ENCODE measurements at places on chromosomes 1 and 21. TPM values are rescaled to one million over a fixed set of nuclear protein-coding genes. Genes with fewer than 3 reads are reported as not detected.
A peak's percentile ranks its signal among the peaks of the same experiment; 100 is the strongest.

CCDC18 gene
- total RNA-seq = 1.4 TPM

HRNR gene
- not detected for total RNA-seq

USH2A gene
- not detected for total RNA-seq

FCMR gene
- total RNA-seq = 1.3 TPM

GRHL3 gene
- total RNA-seq = not detected

VWA1 gene
- total RNA-seq = 79.0 TPM

SNX7 gene
- 6.2 TPM for total RNA-seq

OR2G6 gene
- total RNA-seq = not detected

LRRC8B gene
- 4.2 TPM for total RNA-seq

S100A6 gene
- 336 TPM for total RNA-seq

FCN3 gene
- total RNA-seq = 13.2 TPM

ANGPTL3 gene
- total RNA-seq = not detected

PADI1 gene
- total RNA-seq = not detected

PLEKHA6 gene
- 4.9 TPM for total RNA-seq

MX1 gene
- total RNA-seq = 82.5 TPM

GRCh38 chr1:155083865-155084721 lies 5.5 kb downstream of the EFNA3 start:
- no peak for DNase-seq

DNA sequence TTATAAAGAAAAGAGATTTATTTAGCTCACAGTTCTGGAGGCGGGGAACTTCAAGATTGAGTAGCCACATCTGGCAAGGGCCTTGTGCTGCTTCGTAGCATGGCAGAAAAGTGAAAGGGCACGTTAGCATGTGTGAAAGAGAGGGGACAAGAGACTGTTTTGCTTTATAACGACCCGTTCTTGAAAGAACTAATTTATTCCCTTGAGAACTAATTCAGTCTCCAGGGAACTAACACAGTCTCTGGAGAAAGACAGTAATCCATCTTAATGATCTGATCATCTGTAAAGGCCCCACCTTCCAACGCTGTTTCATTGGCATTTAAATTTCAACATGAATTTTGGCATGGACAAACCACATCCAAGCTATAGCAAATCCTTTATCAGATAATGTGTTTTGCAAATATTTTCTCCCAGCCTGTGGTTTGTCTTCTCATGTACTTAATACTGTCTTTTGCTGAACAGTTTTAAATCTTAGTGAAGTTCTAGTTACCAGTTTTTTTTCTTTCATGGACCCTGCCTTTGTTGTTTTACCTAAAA lies 26.1 kb downstream of the MTR start:
- no peak for DNase-seq

DNA sequence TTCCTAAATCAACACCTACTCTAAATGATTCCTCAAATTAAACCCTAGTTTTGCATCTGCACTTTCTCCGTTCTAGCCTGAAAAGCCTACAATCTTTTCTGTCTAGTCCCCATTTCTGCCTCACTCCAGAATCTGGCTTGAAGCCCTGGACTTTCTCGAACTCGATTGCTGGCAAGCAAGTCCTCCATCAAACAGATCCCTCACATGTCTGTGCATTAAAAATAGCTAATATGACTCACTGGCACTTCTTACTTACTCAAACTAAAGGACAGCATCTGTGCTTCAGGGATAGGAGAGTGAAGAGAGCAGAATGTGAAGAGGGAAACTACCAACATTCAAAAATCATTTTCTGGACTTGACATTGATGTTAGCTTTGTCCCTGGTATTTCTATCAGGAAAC lies 51.8 kb upstream of the CXADR start:
- no peak for DNase-seq

GRCh38 chr1:221910222-221910621 lies 168.3 kb upstream of the DUSP10 start:
- DNase-seq = no peak

DNA sequence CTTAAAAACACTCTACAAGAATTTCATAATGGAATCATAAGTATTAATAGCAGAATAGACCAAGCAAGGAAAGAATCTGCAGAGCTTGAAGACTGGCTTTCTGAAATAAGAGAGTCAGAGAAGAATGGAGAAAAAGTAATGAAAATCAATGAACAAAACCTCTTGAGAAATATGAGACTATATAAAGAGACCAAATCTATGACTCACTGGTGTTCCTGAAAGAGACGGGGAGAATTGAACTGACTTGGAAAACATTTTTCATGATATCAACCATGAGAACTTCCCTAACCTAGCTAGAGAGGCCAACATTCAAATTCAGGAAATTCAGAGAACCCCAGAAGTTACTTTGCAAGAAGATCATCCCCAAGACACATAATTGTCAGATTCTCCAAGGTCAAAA lies 85.6 kb downstream of the GDAP2 start:
- DNase-seq = no peak

- no peak for DNase-seq
These were observed at the start of gene ACTL8 for GRCh38 chr1:17755120-17755519. ACTL8 (plus strand) TSS chr1:17755333; CDS start chr1:17823009, 67,676 bp downstream.

GRCh38 chr1:228008391-228009115 lies 1.8 kb downstream of the WNT3A start:
- no peak for DNase-seq

DNA sequence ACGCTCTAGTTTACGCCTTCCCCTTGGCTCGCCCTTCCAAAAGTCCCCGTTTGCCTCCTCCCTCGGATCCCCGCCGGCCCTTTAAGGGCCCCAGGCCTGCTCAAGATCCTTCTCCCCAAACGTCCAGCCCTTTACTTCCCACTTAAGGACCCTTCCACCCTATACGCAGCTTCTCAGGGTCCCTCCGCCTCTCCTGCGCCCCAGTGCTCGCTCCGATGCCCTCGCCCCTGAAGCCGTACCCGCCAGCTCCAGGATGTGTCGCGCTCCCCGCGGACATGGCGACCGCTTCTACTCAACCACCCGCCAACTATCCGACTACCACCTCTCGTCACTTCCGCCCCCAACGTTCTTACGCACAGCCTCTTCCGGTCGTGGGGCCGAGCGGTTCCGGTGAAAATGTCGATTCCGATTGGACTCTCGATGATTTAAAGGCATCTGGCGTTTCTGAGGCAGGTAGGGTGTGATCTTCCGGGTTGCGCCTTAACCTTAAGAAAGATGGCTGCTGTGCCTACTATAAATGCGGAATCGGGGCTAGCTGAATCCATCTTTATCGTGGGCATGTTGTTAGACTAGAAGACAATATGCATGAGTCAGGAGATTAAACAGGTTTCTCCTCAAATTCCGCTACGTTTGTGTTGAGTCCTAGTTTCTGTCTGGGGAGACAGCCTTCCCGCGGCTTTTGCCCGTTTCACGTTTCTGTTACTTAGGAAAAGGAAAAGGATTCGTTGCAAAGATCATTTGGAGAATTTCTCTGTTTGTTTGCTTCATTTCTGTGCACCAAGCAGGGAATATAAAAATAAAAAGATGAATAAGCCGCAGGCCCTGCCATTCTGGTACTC lies at the start of gene KHDC4:
Gene KHDC4 (minus strand): TSS at position 317 of the 839 bp plus-strand sequence. CDS start 40 bp downstream, at position 277.
- peak; percentile 98 for DNase-seq

DNA sequence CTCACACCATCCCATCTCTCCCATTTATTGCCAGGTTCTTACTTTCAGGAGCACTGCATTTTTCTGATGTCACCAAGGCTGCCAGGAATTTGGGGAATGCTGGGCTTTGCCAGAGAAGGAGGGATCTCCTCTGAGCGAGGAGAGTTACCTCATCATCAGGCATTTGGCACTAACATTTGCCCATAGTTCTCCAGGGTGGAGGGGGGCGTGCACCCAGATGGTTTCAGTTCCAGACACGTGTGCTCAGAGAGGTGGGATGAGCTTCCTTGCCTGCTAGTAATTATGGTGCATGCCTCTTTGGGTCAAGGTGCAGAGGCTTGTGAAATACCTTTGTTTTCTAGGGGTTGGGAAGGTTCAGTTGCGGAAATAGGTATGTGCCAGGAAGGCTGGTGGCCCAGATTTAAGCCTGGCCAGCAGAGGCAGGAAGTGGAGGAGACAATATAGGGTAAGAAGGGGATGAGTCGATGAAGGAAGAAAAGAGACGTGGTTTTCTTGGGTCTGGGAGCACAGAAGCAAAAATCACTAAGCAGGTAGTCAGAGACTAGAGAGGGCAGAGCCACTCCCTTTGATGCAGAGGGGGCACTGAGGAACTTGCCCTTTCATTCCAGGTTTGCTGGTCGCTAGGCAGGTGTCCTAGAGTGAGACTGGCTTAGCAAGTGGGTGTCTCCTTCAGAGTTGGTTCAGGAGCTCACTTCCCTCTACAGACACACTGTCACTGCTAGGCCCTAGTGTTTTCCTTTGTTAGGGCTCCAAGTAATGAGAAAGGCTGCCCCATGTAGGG lies 7.2 kb downstream of the TUFT1 start:
- DNase-seq = peak; percentile 90

- no peak for DNase-seq
These were observed 15.9 kb downstream of the RGS5 start for GRCh38 chr1:163186862-163187261.

DNA sequence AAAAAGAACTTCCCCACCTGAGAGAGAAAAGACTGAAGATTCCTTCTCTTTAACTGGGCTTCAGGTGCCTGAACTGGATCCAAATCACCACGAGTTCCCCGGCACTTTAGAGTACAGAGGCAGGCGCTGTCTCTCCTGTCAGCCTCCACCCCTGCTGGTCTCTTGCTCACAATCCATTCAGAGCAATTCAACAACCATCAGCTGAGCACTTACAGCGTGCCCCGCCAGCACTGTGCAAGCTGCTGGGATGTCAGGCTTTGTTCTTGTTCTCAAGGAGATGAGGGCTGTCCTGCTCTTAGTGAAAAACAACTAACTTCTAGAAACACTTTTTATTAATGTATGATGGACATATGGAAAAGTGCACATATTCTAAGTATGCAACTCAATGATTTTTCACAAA lies 68.7 kb upstream of the VAMP3 start:
- no peak for DNase-seq

DNA sequence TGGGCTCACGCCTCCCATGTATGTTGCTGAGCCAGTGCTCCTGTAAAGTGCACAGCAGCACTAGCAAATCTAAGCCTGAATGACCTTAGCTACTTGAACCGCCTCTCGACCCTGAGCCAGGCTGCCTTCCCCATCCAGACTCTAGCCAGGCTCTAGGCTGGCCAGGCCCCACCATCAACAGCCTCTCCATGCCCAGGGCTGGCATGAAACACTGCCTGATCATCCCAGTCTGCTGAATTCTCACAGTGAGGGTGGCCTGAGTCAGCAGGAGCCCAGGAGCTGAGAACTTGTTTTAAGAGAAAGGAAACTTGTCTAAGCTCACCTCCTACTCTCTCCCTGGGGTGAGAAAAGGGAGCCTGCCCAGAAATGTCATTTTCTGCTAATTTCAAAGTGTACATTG lies 733.3 kb downstream of the PTPRU start:
- DNase-seq = no peak

- DNase-seq = no peak
These were observed 128.0 kb downstream of the CDC42BPA start for GRCh38 chr1:227190321-227190720.

DNA sequence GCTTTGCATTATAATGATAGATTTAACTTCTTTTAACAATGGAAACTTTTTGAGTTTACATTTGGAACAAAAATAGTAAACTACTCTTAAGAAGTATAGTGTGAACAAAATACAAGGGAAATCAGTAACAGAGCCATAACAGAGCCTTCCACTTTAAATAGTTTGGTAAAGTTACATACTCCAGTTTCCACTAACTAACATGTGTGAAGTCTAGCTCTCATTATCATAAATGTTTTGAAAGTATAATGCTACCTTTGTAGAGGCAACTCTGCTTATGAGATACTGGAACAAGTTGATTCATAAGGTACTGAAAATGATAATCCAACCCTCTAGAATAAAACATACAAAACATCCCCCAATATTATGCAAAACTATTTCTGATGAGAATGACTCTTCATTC lies 1155.1 kb upstream of the ADGRL2 start:
- no peak for DNase-seq

- no peak for DNase-seq
These were observed 17.6 kb downstream of the NADK start for GRCh38 chr1:1760715-1761114.

DNA sequence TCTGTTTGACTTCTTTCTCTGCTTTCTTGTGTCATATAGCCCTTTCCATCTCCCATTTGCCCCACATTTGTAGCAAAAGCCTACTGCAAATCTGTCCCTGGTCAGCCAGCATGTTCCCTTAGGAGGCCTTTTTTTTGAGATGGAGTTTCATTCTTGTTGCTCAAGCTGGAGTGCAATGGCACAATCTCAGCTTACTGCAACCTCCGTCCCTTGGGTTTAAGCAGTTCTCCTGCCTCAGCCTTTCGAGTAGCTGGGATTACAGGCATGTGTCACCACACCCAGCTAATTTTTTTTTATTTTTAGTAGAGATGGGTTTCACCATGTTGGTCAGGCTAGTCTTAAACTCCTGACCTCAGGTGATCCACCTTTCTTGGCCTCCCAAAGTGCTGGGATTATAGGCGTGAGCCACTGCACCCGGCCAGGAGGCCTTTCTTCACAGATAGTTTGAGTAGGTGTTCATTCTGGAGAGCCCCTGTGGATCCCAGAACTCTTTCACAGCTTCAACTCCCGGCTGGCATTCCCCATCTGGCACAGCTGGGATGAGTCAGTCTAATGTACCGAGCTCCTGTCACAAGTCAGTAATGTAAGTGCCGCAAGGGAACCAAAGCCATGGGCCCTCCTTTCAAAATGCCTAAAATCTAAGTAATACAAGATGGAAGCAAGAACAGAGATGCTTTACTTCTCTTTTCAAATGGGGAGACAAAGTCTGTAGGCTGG lies 9.4 kb upstream of the NHLH1 start:
- DNase-seq = no peak

- no peak for DNase-seq
These were observed 175.1 kb downstream of the CAMTA1 start for GRCh38 chr1:6960291-6960811.

DNA sequence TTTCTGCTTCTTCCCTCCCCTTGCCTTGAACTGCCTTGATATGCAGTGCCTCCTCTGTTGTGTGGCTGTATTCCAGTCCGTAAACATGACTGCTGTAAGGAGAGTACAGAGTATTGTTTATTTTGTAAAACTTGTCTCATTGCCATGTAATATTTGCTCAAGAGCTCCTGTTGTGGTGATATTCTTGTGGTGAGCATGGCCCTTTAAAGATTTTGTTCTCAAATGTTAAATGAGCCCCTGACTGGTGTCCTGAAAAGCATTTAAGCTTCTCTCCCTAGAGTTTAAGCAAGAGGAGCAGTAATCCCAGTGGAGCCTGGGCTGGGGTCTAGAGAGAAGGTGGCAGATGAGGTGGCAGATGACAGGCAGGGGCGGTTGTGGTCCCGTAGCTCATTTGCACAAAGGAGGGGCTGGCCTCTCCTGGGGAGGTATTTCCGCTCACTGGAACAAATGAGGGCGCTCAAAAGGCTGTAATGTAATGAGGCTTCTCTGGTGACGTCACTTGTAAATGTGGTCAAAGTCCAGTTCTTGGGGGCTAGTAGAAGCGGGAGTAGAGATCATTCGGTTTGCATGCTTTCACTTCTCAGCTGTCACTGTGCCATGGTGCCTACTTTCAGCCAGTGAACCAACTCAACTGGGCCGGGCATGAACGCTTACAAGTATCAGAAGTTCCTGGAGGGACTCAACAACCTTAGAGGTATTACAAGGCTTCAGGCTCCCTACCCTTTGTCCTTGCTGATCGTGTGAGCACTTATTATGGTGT lies 46.0 kb upstream of the MACF1 start:
- DNase-seq = peak; percentile 67

GRCh38 chr1:71276466-71276865 lies 195.6 kb upstream of the ZRANB2 start:
- DNase-seq = no peak

- DNase-seq = peak; percentile 53
These were observed 49.2 kb downstream of the SLC37A1 start for GRCh38 chr21:42562816-42563215.

Measured in ascending aorta (tissue), 2 donors.